ENCODE measurements at places on chromosomes 11 and 22.

- DNase-seq = no peak
These were observed 85.0 kb downstream of the NAT10 start for GRCh38 chr11:34190192-34191139.

DNA sequence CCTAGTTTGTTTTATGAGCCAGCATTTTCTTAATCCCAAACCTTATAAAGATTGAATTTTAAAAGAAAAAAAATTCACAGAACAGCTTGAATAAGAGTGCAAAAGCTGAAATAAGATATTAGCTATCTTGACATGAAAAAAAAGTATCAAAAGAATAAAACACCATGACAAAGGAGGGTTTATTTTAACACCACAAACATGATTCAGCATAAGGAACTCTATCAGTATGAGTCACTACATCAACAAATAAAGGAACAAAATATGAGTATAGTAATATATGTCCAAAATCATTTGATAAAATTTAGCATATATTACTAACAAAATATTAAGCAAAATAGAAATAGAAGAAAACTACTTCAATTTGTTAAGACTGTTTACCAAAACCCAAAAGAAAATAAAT, 9.6 kb upstream of the LMO1 start:
- no peak for DNase-seq

- DNase-seq = no peak
These were observed 105.5 kb upstream of the TOP3B start for GRCh38 chr22:22087854-22088657.

GRCh38 chr11:76744186-76745043, 38.7 kb upstream of the TSKU start:
- peak; percentile 47 for DNase-seq

DNA sequence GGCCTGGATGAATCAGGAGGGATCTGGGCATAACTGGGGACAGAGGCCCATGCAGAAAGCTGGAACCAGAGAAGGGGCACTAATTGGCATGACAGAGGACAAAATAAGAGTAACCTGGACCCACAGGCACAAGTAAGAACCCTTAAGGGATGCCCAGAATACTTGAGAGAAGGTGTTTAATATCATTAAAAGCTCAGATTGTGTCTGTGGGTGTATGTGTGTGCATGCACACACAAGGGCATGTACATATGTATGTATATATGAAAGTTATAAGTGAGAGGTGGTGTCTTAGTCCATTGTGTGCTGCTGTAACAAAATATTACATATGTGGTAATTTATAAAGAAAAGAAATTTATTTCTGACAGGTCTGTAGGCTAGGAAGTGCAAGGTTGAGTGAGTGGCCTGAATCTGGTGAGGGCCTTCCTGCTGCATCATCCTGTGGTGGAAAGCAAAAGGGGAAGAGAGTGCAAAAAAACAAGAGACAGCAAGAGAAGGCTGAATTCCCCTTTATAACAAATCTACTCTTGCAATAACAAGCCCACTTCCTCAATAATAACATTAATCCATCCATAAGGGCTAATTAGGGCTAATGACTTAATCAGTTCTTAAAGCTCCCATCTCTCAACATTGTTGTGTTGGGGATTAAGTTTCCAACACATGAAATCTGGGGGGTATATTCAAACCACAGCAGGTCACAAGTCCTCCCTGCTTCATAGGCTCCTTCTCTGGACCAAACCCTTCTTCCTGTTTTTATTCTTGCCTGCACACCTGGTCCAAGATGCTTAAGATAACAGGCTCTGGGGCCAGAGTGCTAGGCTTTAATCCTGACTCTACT, 68.3 kb upstream of the POU2AF2 start:
- no peak for DNase-seq

GRCh38 chr11:100663583-100663982, 23.5 kb upstream of the ARHGAP42 start:
- DNase-seq = no peak

DNA sequence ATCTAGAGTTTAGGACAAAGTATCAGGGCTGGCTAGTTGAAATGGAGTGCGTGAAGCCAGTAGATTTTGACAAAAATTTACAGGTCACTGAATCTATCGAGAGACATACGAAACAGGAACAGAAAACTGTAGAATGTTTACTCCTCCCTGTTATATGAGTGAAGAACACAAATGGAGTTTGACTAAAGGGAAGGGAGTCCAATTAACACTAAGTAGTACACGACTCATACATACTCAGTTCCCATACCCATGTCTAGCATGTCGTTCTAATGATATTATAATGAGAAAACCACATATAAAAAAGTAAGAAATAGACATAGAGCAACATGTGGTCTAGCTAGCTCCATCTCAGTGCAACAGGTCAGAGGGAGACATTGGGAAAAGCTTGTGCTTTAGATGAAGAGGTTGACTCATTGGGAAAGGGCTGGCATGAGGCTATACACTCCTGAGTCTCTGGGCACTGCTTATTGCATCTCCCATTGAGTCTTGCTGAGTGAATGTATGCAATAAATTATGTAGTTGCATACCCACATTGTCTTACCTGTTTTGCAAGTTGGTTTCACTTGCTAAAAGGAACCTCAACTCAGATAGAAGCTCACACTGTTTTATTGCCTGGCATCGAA, 43.5 kb downstream of the CD44 start:
- DNase-seq = no peak

DNA sequence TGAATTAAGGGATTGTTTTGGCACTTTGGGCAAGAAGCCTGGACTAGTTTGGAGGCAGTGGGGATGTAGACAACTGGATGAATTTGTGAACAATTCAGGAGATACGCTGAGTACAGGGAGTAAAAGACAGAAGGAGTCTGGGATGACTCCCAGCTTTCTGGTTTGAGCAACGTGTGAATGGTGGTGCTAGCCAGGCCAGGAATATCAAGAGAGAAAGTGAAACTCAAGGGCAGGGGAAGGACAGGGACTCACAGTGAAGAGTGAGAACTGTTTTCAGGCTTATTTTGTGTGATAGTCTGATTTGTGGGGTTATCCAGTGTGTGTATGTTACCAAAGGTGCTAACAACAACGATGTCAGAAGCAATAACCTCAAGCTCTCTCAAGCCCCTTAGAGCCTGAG, 15.9 kb downstream of the CHRM1 start:
- no peak for DNase-seq

GRCh38 chr11:20647976-20648565, 21.3 kb upstream of the NELL1 start:
- peak; percentile 42 for DNase-seq

DNA sequence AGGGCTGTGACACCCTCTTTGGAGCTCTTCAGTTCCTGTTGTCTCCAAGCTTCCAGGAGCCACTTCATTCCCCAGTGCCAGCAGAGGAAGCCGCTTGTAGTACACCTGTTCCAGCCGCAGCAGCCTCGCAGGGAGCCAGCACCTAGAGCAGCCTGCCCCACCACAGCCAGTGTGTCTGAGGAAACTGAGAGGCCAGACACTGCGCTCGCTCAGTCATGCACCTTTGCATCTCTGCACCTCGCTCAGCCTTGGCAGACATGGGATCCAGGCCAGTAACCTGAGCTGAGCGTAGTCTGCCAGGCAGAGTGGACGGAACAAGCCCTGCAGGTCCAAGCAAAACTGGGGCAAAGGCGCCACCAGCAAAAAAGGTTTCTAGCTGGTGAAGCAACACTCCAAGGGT, 1072.1 kb downstream of the JRKL start:
- DNase-seq = no peak

DNA sequence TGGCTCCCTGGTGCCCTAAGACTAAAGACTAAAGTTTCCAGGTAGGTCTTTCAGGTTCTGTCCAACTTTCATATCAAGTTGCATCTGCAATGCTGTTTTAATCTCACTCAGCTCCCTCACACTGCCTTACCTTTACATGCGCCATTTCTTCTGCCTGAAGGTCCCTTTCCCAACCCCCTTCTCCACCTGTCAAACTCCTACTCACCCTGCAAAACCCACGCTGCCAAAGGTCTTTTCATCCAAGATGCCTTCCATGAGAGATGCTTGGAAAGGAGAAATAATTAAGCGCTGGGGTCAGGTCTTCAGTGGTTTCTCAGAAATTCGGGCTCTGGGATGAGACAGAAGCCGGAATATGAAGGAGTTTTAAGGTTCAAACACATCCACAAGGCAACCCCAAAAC, 95.1 kb downstream of the MN1 start:
- DNase-seq = no peak

- no peak for DNase-seq
These were observed 33.1 kb downstream of the C11orf58 start for GRCh38 chr11:16771350-16772140.

GRCh38 chr11:32290783-32291182, 144.6 kb downstream of the WT1 start:
- no peak for DNase-seq

DNA sequence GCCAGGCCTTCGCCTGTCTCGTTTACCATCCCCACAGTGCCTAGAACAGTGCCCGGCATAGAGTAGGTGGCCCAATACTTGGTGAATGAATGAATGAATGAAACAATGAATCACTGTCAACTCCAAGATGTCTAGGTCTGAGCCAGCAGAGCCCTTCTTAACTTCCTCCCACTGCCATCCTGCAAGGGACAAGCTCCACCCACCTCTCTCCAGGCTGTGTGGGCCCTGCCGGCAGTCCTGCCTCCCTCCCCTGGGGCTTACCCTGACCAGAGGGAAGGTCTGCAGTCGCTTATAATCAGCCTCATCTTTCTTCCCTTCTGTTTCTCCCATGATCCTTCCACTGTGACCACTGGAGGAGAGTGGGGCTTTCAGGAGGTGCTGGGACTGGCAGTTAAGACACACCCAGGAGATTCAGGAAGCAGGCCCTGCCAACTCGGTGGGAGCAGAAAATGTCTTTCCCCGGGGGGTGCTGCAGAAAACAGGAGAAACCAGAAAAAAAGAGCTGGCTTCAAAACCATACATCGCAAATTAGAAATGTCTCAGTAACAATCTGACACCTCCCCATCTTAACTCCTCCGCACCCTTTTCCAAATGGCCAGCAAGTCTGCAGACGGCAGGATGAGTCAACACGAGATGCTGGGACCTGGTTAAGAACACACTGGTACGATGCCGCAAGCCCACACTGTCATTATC, 11.4 kb downstream of the DNAL4 start:
- DNase-seq = no peak

GRCh38 chr22:24981656-24982055, 29.1 kb downstream of the KIAA1671 start:
- DNase-seq = no peak

- no peak for DNase-seq
These were observed 644.7 kb upstream of the TENM4 start for GRCh38 chr11:80085563-80085962.

DNA sequence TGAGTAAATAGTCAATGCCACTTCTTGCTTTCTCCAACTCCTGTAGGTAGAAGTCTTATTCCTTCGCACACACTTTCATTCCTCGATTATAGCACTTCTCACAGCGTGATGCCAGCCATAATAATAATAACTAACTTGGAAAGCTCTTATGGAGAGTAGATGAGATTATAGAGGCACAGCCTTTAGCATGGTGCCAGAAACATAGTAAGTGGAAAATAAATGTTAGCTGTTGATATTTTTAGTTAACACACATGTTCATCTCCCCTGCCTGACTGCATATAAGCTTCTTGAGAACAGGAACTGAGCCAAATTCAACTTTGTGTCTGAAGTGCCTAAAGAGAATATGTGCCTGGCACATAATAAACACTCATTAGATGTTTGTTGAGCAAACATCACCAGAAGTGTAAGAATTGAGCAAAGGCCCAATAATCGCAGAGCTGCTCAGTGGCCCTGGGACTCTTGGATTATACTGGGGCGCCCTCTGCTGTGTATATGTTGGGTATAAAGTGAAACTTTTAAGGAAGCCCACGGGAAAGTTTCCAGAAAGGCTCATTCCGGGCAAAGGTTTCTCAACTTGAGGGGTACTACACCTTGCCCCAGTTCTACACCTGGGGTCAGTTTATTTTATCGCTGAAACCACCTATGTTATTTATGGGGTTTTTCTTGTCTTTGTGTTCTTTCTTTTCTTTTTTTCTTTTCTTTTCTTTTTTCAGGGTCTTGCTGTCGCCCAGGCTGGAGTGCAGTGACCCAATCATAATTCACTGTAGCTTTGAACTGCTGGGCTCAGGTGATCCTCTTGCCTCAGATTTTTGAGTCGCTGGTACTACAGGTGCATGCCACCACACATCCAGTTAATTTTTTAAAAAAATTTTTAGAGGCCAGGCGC, 22.3 kb downstream of the SLN start:
- DNase-seq = peak; percentile 61

- DNase-seq = no peak
These were observed 25.5 kb downstream of the CTTN start for GRCh38 chr11:70423523-70424505.

DNA sequence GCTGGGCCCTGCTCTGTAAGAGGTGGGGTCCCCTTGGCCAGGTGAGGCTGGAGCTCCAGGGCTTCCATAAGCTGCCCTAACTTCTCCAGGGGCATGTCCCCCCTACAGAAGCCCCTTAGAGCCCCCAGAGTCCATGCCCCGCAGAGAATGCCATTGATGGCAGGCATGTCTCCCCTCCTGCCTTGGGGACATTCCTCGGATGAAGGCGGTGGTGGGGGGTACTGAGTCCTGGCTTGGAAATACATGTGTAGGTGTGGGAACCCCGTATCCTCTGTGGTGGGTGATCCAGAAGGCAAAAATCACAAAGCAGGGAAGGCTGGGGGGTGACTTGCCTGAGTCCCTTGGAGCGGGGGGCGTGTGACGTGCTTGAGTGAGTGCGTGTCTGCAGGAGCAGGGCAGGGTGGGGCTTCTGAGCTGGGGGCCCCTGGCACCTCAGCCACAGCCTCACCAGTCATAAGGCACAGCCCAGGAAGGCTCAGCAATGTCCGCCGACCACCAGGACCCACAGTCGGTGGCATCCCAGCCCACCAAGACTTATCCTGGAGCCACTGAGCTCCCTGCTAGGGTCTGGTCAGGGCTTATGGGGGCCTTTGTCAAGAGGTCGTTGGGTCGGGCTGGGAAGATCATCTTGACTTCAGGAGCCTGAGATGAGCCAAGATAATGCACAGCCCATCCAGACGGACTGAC, 69.8 kb upstream of the KCNQ1OT1 start:
- no peak for DNase-seq

DNA sequence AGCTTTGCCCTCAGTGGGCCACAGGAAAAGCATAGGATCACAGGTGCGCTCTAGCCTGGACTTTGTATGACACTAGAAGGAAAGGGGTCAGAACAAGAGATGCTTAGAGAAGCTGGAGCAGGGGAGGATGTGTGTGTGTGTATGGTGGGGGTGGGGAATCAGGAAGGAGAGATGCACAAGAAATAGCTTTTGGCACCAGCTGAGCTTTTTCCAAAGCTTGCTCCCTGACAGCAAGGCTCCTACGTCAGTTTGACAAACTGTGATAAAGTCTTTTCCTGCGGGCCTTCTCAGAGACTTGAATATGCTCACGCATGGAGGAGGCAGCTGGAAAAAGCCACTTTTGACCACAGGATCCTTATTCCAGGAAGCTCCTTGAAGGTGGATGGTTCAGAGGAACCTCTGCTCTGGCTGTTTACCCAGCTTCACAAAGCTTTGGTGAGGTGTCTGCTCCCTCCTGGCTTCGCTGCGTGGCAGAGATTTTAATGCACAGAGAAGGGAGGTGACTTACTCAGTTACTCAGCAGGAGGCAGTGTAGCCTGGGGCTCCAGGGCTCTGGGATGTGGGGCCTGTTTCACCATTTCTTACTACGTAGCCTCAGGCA, 3.9 kb downstream of the CDC42EP1 start:
- DNase-seq = no peak

- DNase-seq = no peak
These were observed 40.8 kb upstream of the TLCD5 start for GRCh38 chr11:120284272-120284671.
